ENCODE measurements at places on chromosomes 5 and 9. TPM values are rescaled to one million over a fixed set of nuclear protein-coding genes. Genes with fewer than 3 reads are reported as not detected.

The OBP2B gene
- polyA plus RNA-seq = not detected

The CDC26 gene
- 88.0 TPM for polyA plus RNA-seq

The EPB41L4A gene
- polyA plus RNA-seq = 7.4 TPM

The SLC6A19 gene
- not detected for polyA plus RNA-seq

The TPM2 gene
- not detected for polyA plus RNA-seq

The SPINK7 gene
- not detected for polyA plus RNA-seq

The FEM1C gene
- polyA plus RNA-seq = 16.4 TPM

The AGXT2 gene
- polyA plus RNA-seq = not detected

The TXNDC8 gene
- polyA plus RNA-seq = not detected

The THBS4 gene
- polyA plus RNA-seq = 6.3 TPM

The CDH9 gene
- polyA plus RNA-seq = 1.7 TPM

The RETREG1 gene
- polyA plus RNA-seq = 20.4 TPM

The FOXD4L6 gene
- 2.3 TPM for polyA plus RNA-seq

The MVB12B gene
- 47.5 TPM for polyA plus RNA-seq

The PTGES gene
- polyA plus RNA-seq = 1.2 TPM

The PHYHD1 gene
- not detected for polyA plus RNA-seq

The ZBED3 gene
- polyA plus RNA-seq = 5.0 TPM
